ENCODE measurements at places on chromosomes 7 and 10.
A peak's percentile ranks its signal among the peaks of the same experiment; 100 is the strongest.

DNA sequence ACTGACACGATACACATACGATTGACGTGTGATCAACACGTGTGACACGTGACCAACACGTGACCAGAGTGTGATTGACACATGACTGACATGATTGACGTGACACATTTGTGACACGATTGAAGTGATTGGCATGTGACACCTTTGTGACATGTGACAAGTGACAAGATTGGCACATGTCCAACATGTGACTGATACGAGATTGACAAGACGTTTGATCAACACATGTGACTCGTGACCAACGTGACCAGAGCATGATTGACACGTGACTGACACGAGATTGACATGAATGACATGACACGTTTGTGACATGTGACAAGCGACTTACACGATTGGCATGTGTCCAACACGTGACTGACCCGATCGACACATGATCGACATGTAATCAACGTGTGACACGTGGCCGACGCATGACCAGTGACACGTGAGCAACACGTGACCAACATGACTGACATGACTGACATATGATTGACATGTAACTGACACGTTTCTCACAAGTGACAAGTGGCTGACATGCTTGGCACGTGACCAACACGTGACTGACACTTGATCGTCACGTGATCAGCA lies 22.0 kb downstream of the CRPPA start:
- no peak for DNase-seq

DNA sequence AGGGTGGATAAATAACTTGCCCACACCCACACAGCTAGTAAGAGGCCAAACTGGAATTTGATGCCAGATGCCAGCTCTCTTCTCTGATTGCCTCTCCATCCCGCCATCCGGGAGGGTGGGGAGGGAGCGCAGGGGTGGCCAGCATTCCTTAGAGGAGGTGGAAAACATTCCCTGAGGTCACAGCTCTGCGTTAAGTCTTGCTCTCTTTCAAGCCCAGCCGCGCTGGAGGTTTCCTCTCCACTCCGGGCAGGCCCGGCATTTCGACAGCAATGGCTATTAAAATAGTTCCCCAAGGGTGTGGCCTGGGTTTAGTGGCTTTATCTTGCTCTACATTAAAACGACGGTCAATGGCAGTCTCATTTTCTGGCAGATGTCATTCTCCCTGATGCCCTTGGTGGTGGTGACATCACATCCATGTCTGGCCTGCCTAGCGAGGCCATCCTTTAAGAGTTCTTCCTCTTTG lies 16.1 kb upstream of the C10orf71 start:
- no peak for DNase-seq

- no peak for DNase-seq
Observed at GRCh38 chr10:23364378-23364777, 19.8 kb upstream of the C10orf67 start.

- no peak for DNase-seq
Observed at GRCh38 chr7:36278620-36279172, 111.0 kb upstream of the ANLN start.

- no peak for DNase-seq
Observed at GRCh38 chr7:46424934-46425333, 503.9 kb upstream of the IGFBP3 start.

- no peak for DNase-seq
Observed at GRCh38 chr10:8360365-8360764, 305.9 kb downstream of the GATA3 start.

- DNase-seq = no peak
Observed at GRCh38 chr7:111763221-111763801, 201.0 kb upstream of the IMMP2L start.

DNA sequence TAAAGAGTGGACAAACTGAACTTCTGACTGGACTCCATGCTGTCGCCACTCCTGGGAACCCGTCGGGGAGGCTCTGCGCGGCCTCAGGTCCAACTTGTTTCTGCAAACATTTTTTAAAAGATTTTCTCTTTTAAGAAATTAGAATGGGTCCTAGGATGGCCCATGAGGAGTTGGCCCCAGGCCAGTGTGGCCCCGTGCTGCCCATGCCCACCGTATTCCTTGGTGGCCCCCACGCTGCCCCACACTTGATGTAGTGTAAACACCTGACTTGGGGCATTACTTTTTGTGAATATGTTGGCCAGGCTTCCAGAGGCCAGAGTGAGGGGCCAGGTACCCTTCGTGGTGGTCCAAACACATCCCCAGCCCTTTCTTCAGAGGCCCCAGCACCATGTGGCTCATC lies 19.3 kb downstream of the ZNF316 start:
- no peak for DNase-seq

DNA sequence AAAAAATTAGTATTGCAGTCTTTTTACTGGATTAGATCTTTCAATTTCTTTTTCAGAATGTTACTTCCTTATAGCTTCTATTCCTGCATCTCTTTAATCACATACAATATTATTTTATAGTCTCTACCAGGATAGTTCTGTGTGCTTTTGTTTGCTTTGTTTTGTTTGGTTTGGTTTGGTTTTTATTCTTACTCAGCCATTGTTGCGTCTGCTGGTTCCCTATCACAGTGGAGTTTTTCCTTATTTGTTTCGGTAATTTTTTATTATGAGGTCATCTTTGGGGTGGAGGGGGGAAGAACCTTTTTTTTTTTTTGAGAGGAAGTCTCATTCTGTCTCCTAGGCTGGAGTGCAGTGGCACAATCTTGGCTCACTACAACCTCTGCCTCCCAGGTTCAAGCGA lies 9.0 kb upstream of the BAIAP2L1 start:
- DNase-seq = no peak

- DNase-seq = no peak
Observed at GRCh38 chr7:140232957-140233917, 56.5 kb upstream of the KDM7A start.

DNA sequence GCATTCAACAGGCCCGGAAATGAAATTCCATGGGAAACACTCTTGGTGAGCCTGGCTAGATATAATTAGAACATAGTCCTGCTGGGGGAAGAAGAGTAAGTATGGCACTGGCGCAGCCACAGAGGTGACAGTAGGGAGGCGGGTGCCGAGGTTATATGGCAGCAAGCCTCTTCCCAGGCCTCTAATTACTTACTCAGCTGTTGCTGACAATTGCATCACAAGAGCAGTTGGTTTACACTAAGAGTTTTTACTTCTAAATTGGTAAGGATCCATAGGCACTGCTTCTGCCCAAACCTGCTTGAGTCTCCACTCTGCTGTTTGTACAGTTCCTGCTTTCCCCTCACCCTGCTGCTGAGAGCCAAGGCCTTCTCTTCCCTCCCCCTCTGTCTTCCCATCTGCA lies 93.3 kb upstream of the DUSP5 start:
- no peak for DNase-seq

DNA sequence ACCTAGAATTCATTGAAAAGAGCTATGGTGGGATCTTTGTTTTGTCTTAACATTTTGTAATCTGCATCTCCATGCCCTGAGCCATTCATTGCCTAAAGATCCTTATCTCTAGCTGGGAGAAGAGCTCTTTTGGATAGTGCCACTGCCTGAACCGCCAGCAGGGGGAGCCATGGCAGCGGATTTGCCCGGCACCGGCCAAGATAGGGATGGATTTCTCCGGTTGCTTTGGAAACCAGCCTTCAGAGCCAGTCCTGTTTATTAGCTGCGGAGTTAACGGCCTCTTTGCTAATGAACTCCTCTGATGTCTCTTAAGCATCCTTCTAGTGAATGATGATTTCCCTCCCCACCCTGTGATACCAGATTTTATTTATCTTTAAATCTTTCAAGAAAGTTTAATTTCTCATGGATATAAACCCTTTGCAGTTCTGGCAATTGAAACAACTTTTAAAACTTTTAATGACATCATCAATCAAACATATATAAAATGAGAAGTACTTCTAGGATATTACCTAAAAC lies 58.2 kb upstream of the LYZL2 start:
- peak; percentile 82 for DNase-seq

- no peak for DNase-seq
Observed at GRCh38 chr10:2232479-2232878, 495.2 kb upstream of the ADARB2 start.

- no peak for DNase-seq
Observed at GRCh38 chr7:103573479-103574058, 127.6 kb upstream of the SLC26A5 start.

DNA sequence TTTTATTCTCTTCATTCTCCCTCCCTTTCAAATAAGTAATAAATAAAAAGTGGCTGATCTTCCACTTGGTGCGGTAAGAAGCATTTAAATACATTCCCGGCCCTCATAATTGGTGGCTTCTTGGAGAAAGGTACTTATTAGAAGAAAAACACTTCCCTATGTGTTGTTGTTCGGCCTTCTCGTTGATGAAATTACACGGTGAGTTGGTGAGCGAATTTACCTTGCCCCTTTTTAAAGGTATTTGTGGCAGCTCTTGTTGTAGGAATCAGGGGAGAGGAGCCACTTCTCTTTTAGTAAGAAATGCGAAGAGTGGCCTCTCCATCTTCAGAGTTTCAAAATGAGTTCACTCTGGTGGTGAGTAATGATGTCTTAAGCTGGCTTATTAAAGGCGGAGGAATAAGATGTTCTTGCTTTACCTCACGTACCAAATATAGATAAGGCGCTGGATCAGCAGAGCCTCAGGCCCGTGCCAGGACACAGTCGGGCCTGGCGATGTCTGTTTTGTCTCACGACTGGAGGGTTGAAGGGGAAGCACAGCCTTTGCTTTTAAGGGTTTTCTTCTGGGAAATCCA lies 135.9 kb downstream of the CUX1 start:
- DNase-seq = no peak

- no peak for DNase-seq
Observed at GRCh38 chr7:158358926-158359645, 228.5 kb downstream of the PTPRN2 start.

- no peak for DNase-seq
Observed at GRCh38 chr10:124183617-124184016, 90.2 kb upstream of the CHST15 start.

GRCh38 chr10:22319980-22320558 lies 830 bp upstream of the BMI1 start:
- no peak for DNase-seq

DNA sequence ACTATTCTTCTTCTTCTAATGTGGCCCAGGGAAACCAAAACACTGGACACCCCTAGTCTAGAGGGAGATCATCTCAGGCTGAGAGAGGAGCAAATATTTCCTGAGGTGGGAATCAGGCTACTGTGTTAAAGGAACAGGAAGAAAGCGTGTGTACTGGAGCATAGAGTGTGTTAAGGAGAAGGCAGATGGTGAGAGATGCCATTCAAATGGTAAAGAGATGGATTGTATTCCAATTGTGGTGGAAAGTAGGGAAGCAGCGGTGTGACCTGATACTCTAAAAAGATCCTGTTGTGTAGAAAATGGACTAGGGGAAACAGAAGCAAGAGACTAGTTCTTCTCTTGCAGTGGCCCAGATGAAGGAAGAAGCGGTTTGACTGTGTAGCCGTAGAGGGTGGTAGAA lies 31.2 kb downstream of the RAB18 start:
- DNase-seq = no peak

DNA sequence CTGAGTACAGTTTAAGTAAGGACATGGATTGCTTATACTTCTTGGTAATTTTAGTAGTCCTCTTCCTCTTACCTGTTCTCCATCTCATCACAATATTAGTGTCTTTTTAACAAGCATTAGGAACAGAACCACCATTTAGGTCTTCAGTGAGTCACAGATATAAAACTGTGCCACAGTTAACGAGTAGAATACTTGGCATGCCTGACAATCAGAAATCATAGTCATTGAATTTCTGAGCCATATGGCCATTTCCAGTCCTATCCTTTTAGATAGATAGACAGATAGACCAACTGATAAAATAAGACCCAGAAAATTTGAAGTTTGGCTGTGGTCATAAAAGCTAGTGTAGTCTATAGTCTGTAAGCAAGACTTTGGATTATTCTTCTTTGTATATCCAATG lies 71.1 kb downstream of the GBF1 start:
- DNase-seq = no peak

- no peak for DNase-seq
Observed at GRCh38 chr7:159130820-159131219, 13.8 kb downstream of the VIPR2 start.

DNA sequence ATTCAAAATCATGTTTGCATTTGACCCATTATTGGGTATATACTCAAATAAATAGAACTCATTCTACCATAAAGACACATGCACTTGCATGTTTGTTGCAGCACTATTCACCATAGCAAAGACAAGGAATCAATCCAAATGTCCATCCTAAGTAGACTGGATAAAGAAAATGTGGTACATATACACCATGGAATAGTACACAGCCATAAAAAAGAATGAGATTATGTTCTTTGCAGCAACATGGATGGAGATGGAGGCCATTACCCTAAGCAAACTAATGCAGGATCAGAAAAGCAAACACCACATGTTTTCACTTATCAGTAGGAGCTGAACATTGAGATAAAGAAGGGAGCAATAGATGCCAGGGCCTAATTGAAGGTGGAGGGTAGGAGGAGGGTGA lies 12.0 kb upstream of the HHEX start:
- no peak for DNase-seq

- DNase-seq = no peak
Observed at GRCh38 chr7:111098011-111098925, 7.3 kb downstream of the LRRN3 start.

DNA sequence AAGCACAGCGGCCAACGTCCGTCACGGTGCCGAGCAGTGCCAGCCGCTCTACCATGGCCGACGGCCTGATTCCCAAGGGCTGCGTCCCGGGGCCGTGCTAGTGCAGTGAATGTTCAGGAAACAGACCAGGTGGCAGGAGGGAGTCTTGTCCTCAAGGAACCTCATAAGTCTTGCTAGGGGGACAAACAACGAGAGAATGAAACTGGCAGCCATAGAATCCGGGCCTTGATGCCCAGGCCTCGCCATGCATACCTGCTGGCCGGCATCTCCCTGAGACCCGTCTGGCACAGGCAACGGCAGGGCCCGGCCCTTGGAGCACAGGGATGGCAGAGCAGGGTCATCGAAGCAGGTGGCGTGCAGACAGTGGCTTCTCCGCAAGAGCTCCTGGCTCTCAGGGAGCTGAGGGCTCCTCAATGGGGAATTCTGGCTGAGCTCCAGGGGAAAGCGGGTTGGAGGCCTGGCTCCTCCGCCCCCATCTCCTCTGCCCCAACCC lies 58.8 kb downstream of the DIP2C start:
- no peak for DNase-seq

GRCh38 chr10:70903262-70903921 lies 15.0 kb upstream of the PCBD1 start:
- DNase-seq = peak; percentile 12

- no peak for DNase-seq
Observed at GRCh38 chr10:16341637-16342036, 95.2 kb upstream of the PTER start.

- DNase-seq = no peak
Observed at GRCh38 chr7:38160003-38160571, 18.0 kb upstream of the STARD3NL start.

DNA sequence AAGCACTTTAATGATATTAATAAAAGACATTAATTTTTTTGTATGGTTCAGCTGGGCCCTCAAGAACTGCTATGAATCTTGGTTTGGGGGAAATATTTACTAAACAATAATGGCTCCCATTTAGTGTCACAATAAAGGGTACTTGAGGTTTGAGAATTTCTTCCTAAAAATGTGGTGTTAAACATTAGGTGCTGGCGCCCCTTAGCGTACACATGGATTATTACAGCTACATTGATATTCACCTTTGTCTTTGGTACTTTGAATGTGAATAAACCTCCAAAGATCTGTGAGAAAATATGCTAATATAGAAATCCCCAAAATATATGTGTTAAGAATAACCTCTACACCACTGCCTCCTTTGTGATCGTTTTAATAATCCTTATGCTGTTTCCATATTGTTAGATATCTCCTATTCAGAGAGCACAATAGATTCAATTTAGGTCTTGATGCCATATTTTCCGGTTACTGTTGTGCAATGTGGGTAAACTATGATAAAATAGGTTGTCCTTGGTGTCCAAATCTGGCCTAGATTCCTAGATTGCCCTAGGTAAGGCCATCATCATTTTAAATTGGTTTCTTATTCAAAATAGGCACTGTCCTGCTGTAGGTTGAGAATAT lies 161.8 kb upstream of the CACNA2D1 start:
- no peak for DNase-seq
